Bone marrow (tissue), 2 donors: ENCODE measurements at places on chromosomes 16 and 17.

GRCh38 chr17:6782244-6782643, 6.2 kb downstream of the FBXO39 start:
- no peak for DNase-seq

DNA sequence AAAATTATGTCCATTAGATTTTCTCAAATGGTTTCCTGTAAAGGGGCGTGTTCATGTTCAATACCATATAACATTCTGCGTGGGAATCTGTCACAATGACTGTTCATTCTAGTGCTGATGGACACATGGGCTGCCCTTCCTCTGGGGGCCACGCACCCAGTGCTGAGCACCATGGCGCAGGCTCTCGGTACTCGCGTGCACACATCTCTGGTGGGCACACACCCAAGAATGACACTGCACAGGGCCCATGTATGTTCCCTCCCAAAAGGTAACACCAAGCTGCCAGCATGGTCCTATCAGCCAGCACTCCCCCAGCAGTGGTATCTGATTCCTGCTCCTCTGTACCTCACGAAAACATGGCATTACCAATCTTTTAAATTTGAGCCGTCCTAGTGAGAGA, 13.7 kb downstream of the B9D1 start:
- no peak for DNase-seq

- no peak for DNase-seq
Observed at GRCh38 chr17:4560837-4561256, 470 bp upstream of the GGT6 start.

GRCh38 chr17:4554997-4555799, at the start of gene MYBBP1A:
Gene MYBBP1A, minus strand, starts transcription at chr17:4555384. Its CDS starts 60 bp downstream, at chr17:4555324.
- DNase-seq = peak; percentile 96

- DNase-seq = no peak
Observed at GRCh38 chr16:87828907-87829621, 40.2 kb downstream of the SLC7A5 start.

DNA sequence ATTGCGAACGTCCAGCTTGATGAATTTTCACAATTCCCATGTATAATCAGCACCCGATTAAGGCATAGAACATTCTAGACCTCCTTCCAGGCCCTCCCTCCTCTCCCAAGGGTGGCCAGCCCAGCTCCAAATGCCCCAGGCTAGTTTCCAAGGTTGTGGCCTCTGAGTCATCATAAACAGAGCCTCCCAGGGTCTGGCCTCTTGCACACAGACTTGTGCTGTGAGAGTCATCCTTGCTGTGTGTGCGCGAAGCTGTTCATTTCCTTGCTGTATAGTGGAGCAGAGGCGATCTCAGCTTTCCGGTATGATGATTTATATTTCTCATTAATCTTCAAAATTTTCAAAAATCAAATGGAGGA, 20.5 kb upstream of the JPH3 start:
- DNase-seq = no peak

DNA sequence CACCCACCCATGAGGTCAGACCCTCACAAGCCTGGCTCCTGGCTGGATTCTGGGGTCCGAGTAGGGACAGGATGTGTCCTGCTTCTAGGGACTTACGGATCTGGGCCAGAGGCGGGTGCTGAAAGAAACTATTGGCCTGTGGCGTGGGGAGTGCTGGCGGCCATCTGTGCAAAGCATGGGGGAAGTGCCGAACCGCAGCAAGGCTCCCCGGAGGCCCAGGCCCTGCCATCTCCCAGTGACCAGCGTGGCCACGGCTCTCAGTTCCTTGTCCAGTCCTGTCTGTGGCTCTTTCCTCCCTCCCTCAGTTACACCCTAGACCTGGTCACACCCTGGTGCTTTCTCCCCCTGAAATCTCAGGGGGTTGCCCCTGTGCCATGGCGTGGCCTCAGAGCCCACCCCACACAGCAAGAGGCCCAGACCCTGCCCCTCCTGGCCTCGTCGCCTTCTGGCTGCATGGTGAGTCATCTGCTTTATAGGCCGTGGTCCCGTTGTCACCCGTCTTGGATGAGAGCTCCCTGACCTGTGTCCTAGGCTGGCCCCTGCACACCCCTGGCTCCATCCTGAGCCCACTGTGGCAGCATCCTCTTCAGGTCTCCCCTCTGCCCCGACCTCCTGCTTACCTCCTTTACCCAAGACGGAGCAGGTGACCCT, 54.5 kb downstream of the PRMT7 start:
- DNase-seq = no peak

- no peak for DNase-seq
Observed at GRCh38 chr17:46995841-46996571, 17.0 kb upstream of the RPRML start.

- no peak for DNase-seq
Observed at GRCh38 chr17:19714542-19715411, 1.6 kb downstream of the SLC47A2 start.

DNA sequence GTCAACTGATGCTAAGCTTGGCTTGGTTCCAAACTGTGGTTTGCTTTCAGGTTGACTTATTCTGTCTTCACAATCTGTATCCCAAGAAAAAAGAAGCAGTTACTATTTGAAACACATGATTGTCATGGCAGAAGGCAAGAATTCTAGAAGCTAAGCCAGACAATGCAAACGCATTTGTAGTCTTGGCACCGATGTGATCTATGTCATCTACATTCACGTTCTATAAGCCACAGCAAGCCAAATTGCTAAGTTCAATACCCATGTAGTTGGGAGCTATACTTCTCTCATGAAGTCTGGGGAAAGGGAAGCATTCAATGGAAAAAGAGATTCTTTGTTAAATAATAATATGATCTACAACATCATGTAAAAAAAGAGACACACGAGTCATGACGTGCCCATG, 18.3 kb upstream of the KIF2B start:
- DNase-seq = no peak

DNA sequence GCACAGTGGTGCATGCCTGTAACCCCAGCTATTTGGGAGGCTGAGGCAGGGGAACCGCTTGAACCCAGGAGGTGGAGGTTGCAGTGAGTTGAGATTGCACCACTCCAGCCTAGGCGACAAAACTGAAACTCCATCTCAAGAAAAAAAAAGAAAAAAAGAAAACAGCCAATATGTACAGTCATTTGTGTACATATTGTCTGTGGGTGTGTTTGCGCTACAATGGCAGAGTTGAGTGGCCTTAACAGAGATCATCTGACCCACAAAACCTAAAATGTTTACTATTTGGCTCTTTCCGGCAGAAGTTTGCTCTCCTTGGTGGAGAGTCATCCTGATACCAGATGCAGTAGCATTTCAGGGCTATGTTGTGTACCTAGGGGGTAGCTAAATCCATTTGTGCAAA, 57.9 kb downstream of the ARSG start:
- no peak for DNase-seq

GRCh38 chr16:46650254-46650623, 29.1 kb upstream of the SHCBP1 start:
- DNase-seq = no peak

DNA sequence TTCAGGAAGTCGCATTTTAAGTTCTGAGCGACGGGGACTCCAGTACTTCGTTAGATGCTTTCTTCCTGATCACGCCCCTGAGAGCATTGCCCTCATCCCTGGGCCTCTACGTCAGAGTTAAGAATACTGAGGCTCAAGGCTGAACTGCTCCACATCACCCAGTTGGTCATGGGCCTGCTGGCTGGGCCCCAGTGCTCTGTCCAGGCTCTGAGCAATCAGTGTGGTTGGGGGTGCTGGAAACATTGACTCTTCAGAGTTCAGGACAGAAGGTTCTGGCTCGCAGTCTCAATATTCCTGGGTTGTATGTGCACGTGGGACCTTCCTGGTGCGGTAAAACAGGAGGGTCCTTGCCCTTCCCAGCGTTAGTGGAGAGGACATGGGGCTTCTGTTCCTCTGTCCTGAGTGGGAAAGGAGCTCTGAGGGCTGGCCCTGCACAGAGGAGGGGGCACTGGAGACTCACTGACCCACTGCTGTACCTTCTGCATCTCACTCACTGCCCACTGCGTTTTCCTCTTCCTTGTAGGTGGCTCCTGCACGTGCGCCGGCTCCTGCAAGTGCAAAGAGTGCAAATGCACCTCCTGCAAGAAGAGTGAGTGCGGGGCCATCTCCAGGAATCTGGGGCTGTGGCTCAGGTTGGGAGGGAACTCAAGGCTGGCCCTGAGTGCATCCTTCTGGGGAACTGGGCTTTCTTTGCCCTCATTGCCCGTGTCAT, 518 bp downstream of the MT1E start:
- DNase-seq = no peak

DNA sequence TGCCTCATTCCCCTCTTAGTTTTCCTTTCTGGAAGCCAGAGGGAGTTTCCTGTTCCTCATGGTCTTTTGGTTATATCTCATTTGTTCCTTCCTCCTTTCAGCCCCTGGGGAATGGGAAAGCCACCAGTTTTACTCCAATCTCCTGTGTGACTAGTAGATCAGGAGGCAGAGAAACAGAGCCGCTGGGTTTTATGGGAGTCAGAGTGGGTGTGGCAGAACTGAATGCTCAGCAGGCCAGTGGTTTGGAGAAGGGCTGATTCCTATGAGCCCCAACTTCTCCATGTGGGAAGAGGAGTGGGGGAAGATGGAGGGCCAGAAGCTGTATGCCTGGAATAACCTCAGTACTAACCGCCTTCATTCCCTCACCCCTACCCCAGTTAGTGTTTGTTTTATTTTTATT, 4.1 kb downstream of the DNAH2 start:
- no peak for DNase-seq

- no peak for DNase-seq
Observed at GRCh38 chr16:66856801-66857200, 12.6 kb downstream of the CA7 start.

GRCh38 chr16:53501216-53501859, 1.7 kb downstream of the AKTIP start:
- no peak for DNase-seq

- DNase-seq = no peak
Observed at GRCh38 chr17:35586569-35587073, 501 bp upstream of the AP2B1 start.

DNA sequence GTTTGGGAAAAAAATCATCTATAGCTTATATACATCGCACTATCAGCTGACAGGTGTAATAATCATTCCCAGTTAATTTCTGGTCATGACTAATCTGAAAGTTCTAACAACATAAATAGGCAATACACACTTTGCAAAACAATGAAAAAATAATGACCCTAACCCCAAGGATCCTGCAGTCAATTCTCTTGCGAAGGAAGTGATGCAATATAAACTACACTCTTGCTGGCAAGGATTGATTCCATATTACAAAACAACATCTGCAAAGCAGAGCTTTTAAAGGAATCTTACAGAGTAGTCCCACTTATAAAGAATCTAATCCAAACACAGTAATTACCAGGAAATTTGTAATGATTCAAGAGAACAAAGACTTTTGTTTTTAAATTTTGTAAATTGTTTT, 73.4 kb downstream of the MYO1D start:
- DNase-seq = no peak

GRCh38 chr17:45332505-45332904, 15.7 kb upstream of the MAP3K14 start:
- no peak for DNase-seq

- no peak for DNase-seq
Observed at GRCh38 chr17:74994440-74994839, 7.0 kb downstream of the CDR2L start.

GRCh38 chr16:58222532-58223316, 24.8 kb upstream of the CSNK2A2 start:
- no peak for DNase-seq

DNA sequence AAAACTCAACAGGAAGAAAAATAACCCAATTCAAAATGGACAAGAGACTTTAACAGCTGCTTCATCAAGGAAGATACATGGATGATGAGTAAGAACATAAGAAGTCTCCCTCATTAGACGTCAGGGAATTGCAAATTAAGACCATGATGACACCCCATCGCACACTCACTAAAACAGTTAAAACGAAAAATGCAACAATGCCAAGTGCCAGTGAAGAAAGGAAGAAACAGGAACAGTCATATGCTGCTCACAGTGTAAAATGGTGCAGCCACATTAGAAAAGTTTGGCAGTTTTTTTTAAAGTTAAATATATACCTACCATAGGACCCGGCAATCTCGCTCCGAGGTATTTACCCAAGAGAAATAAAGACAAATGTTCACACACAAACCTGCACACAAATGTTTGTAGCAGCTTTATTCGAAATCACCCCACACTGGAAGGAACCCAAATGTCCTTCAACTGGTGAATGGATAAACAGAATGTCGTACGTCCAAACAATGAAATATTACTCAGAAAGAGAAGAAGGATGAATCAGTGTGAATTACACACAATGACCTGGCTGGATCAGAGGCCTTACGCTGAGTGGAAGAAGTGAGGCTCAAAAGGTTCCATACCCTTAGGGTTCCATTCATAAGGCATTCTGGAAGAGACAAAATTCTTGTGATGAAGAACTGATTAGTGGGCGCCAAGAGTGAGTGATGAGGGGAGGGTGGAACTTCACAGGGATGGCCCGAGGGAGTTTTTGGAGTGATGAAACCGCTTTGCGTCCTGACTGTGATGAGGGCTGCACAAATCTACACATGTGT, 110.3 kb downstream of the C16orf95 start:
- no peak for DNase-seq

DNA sequence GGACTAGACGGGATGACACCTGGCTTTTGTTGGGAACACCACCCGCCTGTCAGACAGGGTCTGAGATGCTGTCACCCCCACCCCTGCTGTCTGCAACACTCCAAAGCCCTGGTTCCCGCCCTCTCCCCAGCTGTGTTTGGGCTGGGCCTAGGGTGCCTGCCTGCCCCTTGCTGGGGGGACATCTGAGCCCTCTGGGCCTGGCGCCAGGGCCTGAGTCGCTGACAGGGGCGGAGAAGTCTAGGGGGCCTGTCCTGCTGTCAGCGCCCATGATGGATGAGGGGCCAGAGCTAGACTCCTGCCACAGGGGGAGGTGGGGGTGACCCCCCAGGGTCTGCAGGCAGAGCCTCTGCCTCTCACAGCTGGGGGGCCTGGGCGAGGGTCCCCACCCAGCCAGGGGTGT, 7.6 kb upstream of the PKMYT1 start:
- DNase-seq = no peak

DNA sequence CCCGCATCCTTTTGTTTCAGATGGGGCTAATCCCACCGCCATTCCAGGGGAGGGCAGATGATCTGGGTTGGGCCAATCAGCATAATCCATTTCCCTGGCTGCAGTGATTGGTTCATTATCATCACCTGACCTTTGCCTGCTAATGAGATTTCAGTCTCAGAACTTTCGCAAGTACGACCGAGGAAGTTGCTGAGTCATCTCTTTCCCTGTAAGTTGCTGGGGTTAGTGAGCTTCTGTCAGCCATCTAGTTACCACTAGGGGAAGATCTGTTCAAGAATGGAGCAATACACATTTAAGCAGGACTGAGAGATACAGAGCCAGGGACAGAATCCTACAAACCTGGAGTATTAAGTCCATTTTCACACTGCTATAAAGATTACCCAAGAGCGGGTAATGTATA, 65.3 kb upstream of the NUDT7 start:
- no peak for DNase-seq

- no peak for DNase-seq
Observed at GRCh38 chr17:21124086-21124485, 2.7 kb upstream of the DHRS7B start.

- no peak for DNase-seq
Observed at GRCh38 chr17:38922538-38923297, 2.7 kb upstream of the LASP1NB start.

GRCh38 chr17:81482673-81483072, 29.9 kb downstream of the ACTG1 start:
- DNase-seq = no peak

GRCh38 chr16:84823484-84823883, 3.7 kb downstream of the CRISPLD2 start:
- no peak for DNase-seq
